Mammary microvascular endothelial cell (primary cell): ENCODE measurements at places on chromosomes 2 and 18. TPM values are rescaled to one million over a fixed set of nuclear protein-coding genes. Genes with fewer than 3 reads are reported as not detected.

The POTEJ gene
- total RNA-seq, result 0.07 TPM in 1 of 2 replicates, not detected in the other

The CARF gene
- total RNA-seq, result 1.3 TPM in 2 replicates

The TYW5 gene
- 2.8 and 4.2 TPM in 2 replicates for total RNA-seq

The TCF4 gene
- 162 and 171 TPM in 2 replicates for total RNA-seq

The SCYGR4 gene
- not detected in 2 replicates for total RNA-seq

The COL4A3 gene
- not detected in 2 replicates for total RNA-seq
